ENCODE measurements at places on chromosomes 3 and 15.

- no peak for DNase-seq
Measured at GRCh38 chr3:194031867-194032635, 103.9 kb upstream of the HES1 start.

GRCh38 chr3:107458871-107459270 is 63.9 kb upstream of the BBX start:
- DNase-seq: no peak

DNA sequence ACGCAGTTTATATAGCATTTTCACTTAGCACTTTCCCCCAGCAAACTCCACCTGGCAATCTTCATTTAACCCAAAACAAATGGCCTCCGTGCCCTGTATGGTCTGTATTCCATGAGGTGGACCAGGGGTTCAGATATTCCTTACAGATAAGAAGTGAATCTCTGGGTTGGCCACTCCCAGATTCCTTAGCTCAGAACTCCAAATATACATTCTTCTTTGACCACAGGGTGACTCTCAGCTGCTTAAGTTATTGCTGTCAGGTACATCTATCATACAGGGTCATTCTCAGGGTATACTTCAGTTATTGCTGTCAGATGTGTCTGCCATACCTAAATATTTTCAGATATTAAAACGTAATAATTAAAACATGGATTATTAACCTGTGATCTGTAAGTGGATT is 229.8 kb downstream of the TBL1XR1 start:
- no peak for DNase-seq

DNA sequence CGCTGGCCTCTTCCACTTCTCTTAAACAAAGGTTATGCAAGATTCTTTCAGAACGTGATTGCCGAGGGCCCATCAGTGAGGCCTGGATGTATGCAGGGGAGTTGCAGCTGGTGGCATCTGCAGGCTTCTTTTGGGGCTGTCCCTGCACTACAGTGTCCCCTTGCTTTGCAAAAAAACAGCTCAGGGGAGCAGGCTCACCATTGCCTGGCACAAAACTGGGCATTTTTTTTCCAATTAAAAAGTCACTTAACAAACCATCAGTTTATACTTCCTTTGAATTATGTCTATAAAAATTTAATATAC is 148.6 kb downstream of the ATP10A start:
- no peak for DNase-seq

DNA sequence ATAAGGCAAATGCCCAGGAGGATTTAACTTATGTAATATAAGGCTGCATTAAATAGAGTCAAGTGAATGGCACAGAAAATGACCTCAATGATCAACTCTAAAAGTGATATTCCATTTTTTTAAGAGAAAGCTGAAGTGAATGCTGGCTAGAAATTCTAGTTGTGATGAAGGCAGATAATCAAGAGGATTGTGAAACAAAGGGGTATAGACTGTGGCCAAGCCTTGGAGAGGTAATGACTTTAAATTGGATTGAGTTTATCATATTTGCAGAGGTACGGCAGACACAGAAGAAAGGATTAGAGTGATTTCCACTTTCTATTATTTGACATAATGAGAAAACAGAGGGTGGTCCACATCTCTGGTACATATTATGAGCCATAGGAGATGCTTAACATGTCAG is 269.2 kb downstream of the MECOM start:
- DNase-seq: no peak

GRCh38 chr3:15330031-15330596 is 2.3 kb downstream of the SH3BP5 start:
- peak; percentile 86 for DNase-seq

- DNase-seq: no peak
Measured at GRCh38 chr3:193446965-193447602, 68.5 kb upstream of the ATP13A5 start.

GRCh38 chr3:29128001-29128400 is 152.9 kb upstream of the RBMS3 start:
- DNase-seq: no peak

DNA sequence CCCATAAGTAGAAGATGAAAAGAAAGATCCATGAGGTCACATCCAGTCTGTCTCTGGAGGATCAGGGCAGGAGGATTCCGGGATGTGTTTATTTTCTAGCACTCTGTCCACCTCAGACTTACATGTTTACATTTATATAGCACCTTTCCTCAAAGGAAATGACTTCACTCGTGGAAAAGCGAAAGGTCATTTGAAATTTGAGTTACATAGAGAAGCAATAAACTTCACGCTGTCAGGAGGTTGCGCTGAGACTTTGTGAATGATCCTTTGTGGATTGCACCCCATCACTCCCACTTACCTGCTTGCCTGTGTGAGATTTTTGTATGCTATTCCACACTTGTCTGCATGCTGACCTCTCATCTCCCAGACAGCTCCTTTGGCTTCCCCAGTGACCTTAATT is 540.5 kb downstream of the AGBL1 start:
- no peak for DNase-seq

GRCh38 chr3:146650691-146651442 is 45.7 kb upstream of the PLSCR5 start:
- DNase-seq: no peak

- DNase-seq: no peak
Measured at GRCh38 chr15:40282147-40282868, 556 bp downstream of the ANKRD63 start.

GRCh38 chr3:170712798-170713197 is 126.9 kb upstream of the SLC7A14 start:
- no peak for DNase-seq

GRCh38 chr15:101115786-101116680 is 135.8 kb downstream of the CHSY1 start:
- DNase-seq: no peak

DNA sequence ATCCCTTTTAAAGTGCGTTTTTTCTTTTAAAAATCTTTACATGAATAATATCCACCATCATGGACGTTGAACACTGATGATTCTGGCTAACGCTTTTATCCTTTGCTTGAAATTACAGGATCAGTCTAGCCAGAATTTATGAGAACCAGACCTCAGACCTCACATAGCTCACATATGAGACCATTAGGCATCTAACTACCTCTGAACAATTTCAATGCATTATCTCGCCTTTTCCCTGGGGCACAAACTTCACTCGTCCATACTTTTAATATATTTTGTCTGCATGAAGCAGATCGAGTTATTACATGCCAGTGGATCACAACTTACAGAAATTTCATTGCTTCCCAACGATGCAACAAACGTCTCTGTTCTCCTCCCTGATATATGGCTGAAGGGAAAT is 105.6 kb downstream of the MEIS2 start:
- no peak for DNase-seq

DNA sequence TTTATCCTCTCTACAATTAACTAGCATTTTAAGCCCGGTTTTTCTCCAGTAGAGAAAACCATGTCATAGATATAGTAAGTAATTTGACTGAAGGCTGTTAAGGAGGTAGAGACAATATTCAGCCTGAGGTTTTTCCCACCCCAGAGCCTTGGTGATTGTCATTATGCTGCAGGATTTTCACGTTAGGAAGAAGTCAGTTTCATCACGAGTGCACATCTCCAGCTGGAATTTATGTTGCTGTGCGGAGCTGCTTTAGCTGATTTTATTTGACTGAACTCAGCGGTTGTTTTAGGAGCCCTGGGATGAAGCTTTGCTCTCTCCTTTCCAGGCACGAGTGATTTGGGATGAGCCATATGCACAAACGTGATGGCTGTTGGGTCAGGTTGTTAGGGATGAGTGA is 271.3 kb upstream of the RGMA start:
- DNase-seq: no peak

GRCh38 chr3:108008931-108009639 is 81.7 kb downstream of the CD47 start:
- DNase-seq: no peak

- DNase-seq: no peak
Measured at GRCh38 chr3:140832883-140833282, 108.8 kb upstream of the SLC25A36 start.

GRCh38 chr3:35760146-35760545 is 120.8 kb downstream of the ARPP21 start:
- DNase-seq: no peak

DNA sequence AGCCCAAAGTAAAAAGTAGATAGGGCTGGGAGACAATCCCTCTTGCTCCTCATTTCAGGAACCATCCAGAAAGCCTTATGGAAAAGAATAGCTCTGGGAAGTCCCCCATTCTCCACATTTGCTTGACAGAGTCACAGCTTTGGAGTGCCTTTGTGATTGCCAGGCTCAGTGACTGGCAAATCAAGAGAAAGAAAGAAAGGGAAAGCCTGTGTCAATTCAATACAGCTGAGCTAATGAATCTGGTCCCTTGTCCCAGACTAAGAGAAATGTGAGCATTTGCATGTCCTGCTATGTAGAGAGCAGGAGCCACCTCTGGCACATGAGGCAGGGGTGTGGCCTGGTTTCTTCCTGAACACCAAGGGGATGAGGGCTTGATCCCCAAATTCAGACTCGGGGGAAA is 14.9 kb upstream of the CTNNB1 start:
- DNase-seq: no peak

DNA sequence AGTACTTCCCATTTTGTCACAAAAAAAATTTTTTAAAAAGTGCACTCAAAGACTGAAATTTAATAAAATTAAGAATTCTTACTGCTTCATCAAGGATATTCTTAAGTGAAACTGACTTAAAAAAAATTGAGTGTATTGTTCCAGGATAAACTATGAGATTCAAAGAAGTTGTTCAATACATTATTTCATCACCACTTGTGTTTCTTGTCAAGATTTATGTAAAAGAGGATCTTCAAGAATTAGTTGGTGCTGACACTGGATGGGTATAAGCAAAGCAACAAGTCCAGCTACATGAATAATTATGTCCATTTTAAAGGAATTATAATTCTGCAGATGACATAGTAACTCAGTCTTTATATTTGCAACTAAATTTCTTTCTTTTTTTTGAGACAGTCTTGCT is 4.3 kb upstream of the AP4E1 start:
- no peak for DNase-seq

DNA sequence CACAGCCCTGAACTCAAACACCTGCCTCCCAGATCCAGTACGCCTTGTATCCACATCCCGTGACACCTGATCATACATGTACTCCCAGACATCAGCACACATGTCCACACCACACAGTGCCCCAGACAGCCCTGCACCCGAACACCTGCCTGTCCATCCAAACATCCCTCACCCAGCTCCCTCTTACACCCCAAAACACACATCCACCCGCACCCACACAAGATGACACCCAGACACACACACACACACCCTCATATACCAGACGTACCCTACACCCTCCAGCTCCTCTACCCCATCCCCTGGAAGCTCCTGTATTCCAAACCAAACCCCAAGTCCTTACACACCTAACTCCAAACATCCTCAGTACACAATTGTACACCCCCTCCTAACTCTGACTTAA is 735 bp downstream of the CAMK1 start:
- DNase-seq: no peak

GRCh38 chr15:39451121-39451688 is 129.7 kb upstream of the THBS1 start:
- DNase-seq: no peak

GRCh38 chr3:131075632-131076328 is 49.1 kb downstream of the NEK11 start:
- no peak for DNase-seq

DNA sequence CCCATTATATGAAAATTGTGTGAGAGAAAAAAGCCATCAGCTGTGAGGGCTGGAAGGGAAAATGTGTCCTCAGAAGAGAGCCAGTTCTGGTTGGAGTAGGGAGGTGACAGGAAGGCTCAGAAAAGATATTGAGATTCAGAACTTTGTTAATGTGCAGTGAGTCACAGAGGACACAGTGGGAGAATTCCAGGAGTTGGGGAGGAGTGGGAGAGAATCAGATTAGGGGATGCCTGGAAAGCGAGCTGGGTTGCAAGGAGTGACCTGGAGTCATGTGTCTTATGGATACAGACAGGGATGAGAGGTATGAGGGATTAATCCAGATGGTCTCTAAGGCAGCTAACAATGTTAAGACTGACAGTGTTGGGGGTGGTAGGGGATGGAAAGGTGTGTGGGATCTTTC is 67.5 kb downstream of the CHST2 start:
- no peak for DNase-seq

GRCh38 chr3:151357463-151357850 is 27.1 kb downstream of the P2RY12 start:
- no peak for DNase-seq

DNA sequence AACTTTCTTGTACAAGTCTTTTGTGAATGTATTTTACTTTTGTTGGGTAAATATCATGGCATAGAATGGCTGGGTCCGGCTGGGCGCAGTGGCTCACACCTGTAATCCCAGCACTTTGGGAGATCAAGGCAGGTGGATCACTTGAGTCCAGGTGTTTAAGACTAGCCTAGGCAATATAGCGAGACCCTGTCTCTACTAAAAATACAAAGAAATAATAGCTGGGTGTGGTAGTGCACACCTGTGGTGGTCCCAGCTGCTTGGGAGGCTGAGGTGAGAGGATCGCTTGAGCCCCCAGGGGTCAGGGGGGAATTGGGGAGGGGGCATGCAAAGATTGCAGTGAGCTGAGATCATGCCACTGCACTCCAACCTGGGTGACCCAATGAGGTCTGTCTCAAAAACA is 52.9 kb downstream of the ANP32A start:
- no peak for DNase-seq

- no peak for DNase-seq
Measured at GRCh38 chr15:34621675-34622074, 38.2 kb upstream of the GOLGA8B start.
